Activated CD4-positive, alpha-beta memory T cell treated with anti-CD3 and anti-CD28 coated beads, Interleukin-2, amount 10 ng/mL, durations not matched to agents 7 days and 5 days (primary cell): ENCODE measurements at places on chromosomes 2 and 18. TPM values are rescaled to one million over a fixed set of nuclear protein-coding genes. Genes with fewer than 3 reads are reported as not detected.

DNA sequence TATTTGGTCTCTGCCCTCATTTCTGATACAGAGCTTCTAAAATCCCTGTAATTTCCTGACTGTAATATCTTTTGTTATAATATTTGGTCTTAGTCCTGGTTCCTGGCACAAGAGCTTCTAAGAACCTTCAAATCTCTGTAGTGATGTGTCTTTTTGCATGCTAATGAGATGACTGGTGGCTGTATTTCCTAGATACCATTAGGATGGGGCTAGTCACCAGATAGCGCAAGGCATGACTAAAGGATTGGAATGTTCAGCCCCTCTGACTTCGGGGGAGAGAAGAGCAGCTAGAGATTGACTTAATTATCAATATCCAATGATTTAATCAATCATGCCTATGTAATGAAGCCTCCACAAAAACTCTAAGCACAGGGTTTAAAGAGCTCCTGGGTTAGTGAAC is 620.8 kb upstream of the ACVR2A start:
- DNase-seq, result no peak
- no peak overlapping the region for H3K27ac ChIP-seq
- no peak overlapping the region for H3K4me3 ChIP-seq
- no peaks in the 10 kb centered on the region for H3K4me1 ChIP-seq
- H3K27me3 ChIP-seq, result no peaks in the 10 kb centered on the region

- H3K27ac ChIP-seq, result no peak overlapping the region
- H3K4me1 ChIP-seq, result no peaks in the 10 kb centered on the region
- H3K4me3 ChIP-seq, result no peak overlapping the region
These were observed 342.0 kb downstream of the TXNL1 start for GRCh38 chr18:56296381-56296780.

C18orf54 gene
- total RNA-seq, result 14.5 TPM

DNA sequence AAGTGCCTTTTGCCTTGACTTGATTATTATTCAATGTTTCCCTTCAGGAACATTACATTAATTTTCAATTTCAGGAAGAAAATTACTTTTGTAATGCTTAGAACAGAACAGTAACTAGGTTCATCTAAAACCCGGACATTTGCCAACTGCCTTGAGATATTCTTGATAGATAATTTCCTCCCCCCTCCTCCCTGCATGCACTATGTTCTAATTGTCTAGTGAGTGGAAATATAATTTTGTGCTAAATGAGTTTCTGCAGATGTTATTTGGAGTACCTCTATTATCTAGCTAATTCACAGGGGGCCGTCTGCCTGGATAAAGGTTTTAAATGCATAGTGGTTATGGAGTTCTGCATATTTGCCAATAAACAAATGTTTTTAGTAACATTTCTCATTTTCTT is 200.3 kb upstream of the SLC39A10 start:
- no peak overlapping the region for H3K27ac ChIP-seq
- H3K4me1 ChIP-seq, result peaks cover 17% of the 10 kb centered on the region
- no peak overlapping the region for H3K4me3 ChIP-seq
- DNase-seq, result no peak

- H3K4me1 ChIP-seq, result peaks cover 2% of the 10 kb centered on the region
- H3K27ac ChIP-seq, result no peak overlapping the region
- H3K4me3 ChIP-seq, result no peak overlapping the region
- no peaks in the 10 kb centered on the region for H3K36me3 ChIP-seq
These were observed 12.6 kb upstream of the RAB1A start for GRCh38 chr2:65142515-65142914.

DNA sequence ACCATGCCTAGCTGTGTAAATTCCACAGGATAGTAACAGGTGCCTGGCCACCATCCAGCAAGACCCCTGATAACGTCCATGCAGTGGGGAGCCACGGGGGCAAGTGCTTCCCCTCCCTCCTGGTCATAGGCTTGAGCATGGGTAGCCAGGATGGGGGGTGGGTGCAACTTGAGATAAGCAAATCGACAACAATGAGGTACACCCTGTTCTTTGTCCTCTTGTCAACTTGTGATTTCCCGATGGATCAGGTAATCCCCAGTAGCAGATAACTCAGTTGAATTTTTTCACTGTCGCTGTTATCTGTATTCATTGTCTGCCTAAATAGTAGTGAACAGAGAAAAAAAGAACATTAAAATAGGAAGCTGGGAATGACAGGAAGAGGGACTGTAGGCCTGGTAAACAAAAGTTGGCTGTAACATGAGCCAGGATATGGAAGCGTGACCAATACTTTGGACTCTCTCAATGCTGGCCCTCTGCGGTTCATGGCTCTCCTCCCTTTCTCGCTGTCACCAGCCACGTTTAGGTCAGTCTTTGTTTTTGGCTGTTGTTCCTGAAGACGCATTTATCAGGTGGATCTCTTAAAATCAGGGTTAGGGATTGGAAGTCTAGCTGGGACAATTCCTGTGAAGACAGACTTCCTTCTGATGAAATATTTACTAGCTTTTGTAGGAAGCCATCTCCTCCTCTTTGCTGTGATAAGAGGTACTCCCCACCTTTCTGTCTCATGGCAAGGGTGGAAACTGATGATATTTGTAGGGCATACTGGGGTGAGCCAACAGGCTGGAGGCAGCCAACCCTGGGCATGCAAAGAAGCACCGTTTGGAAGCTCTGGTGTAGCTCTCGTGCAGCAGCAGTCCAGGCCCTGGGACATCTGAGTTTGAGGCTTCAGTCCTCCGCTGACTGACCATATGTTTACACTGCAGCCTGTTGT is 42.4 kb downstream of the TCF7L1 start:
- H3K27me3 ChIP-seq, result peaks cover 7% of the 10 kb centered on the region
- no peak overlapping the region for H3K4me3 ChIP-seq
- H3K27ac ChIP-seq, result no peak overlapping the region
- H3K4me1 ChIP-seq, result peaks cover 11% of the 10 kb centered on the region
- no peak for DNase-seq

GRCh38 chr2:101967826-101968513 is 23.8 kb upstream of the IL1R2 start:
- H3K36me3 ChIP-seq, result peaks cover 3% of the 10 kb centered on the region
- no peak overlapping the region for H3K4me3 ChIP-seq
- no peak for DNase-seq
- no peak overlapping the region for H3K27ac ChIP-seq
- peaks cover 4% of the 10 kb centered on the region for H3K4me1 ChIP-seq

DNA sequence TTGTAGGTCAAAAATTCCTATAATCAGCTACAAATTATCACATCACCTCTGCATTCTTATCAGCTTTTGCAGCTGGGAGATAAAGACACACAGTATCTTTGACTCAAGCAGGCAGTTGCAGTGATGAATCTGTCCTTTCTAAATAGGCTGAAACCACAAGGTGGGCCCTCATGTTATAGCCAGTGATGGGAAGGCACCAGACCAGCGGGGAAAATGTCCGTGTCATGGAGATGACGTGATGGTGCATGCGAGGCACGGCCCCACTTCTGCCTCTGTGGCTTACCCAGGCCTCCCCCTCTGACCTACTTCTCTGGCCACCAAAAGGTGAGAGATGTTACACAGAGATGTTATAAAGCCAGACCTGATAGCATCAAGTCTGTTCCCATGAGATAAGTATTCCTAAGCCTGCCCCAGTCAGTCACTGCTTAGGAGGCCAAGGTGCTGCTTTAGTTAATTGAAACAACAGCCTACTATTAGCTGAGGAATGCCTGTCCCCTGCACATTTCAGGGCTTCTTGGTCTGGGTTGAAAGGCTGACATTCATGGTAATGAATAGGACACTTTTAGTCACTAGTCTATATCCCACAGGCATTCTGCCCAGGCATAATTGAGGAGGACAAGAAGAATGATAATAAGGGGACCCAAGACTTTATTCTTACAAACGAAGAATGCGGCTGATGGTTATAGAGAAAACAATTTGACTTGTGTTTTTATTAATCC is 327.9 kb downstream of the LPIN1 start:
- no peak overlapping the region for H3K4me3 ChIP-seq
- no peaks in the 10 kb centered on the region for H3K4me1 ChIP-seq
- no peak for DNase-seq
- peaks cover 4% of the 10 kb centered on the region for H3K27me3 ChIP-seq

GRCh38 chr2:197920088-197920487 is 115.7 kb downstream of the PLCL1 start:
- no peak overlapping the region for H3K4me3 ChIP-seq
- H3K4me1 ChIP-seq, result no peaks in the 10 kb centered on the region
- H3K27me3 ChIP-seq, result no peaks in the 10 kb centered on the region
- no peak for DNase-seq
- no peak overlapping the region for H3K27ac ChIP-seq

IL1B gene
- total RNA-seq, result 0.48 TPM

- H3K4me1 ChIP-seq, result no peaks in the 10 kb centered on the region
- no peak overlapping the region for H3K4me3 ChIP-seq
These were observed 41.5 kb upstream of the MC4R start for GRCh38 chr18:60413944-60414547.

DNA sequence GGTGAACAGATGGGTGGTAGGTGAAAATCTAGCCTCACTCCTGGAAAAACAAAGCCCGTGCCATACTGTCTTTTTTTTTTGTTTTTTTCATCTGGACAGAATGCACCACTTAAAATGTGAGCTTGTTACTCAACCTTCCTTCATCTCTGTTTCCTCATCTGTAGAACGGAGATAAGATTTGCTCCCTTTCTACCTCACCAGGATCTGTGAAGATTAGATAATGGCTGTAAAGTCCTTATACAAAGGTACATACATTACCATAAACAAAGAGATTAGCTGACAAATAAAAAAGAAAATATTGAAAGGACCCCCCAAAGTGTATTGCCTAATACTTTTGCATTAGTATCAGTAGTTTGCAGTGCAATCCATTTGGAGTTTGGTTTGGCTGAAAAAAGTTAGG is 75.4 kb upstream of the ZEB2 start:
- no peak for DNase-seq
- no peaks in the 10 kb centered on the region for H3K36me3 ChIP-seq
- no peak overlapping the region for H3K27ac ChIP-seq
- H3K4me1 ChIP-seq, result peaks cover 6% of the 10 kb centered on the region
- H3K4me3 ChIP-seq, result no peak overlapping the region

DNA sequence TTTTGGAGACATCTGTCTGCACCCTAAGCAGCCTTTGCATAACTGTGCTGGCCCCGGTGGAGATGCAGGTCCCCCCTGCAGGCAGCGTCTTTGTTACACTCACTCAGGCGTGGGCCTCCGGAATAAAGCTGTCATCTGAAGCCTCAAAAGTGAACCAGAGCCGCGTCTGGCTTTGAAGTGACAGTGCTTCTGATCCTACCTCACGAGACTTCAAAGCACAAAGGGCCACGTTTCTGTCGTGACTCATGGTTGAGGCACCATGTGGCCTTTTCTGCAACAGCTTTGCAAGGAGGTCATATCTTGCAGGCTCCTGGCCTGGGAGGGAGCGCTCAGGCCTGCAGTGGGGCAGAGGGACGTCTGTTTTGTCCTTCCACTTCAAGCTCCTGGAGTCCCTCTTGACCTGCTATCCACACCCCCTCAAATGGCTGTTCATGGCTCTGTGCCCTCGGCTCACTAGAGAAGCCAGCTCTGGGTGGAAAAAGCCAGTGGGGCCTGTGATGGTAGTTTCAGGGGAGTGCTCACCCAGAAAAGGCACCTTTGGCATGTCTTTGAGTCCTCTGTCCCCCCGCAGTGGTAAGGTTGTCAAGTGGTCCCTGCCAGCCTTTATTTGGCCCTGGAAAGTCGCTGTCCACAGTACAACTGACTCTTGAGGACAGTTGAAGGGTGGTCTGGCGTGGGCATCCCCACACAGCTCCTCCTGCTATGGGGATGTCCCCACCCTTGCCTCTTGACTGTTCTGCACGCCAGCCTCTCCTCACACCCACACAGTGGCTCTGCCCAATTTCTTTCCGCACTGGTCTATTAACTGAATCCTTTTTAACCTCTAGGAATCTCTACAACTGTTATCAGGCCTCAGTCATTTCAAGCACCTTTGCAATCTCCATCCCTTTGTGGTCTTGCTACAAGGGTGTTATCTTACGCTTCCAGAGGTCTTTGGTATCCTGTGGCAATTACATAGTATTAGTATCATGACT is 19.3 kb downstream of the GPR55 start:
- H3K36me3 ChIP-seq, result peaks cover 20% of the 10 kb centered on the region
- H3K27ac ChIP-seq, result no peak overlapping the region
- H3K27me3 ChIP-seq, result peaks cover 17% of the 10 kb centered on the region
- peak; percentile 65 for DNase-seq
- H3K4me1 ChIP-seq, result peaks cover 60% of the 10 kb centered on the region

DES gene
- total RNA-seq, result not detected

DNA sequence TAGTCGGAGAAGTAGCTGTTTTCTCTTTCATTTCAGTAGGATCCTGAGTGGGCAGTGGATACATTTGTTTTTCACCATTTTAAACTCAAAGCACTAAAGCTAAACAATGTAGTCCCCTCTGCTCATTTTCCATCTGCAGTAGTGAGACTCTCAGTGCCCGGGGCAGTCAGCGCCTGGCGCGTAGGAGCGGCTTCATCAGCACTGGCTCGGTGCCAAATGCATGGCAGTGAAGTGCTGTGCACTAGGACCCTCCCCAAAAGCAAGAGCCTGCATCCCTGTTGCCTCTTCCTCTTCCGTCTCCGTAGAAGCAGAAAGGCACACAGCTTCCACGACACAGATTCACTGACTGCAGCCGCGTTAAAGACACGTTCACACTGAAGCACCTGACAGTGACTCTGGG is 19.0 kb upstream of the ESPNL start:
- H3K4me3 ChIP-seq, result no peak overlapping the region
- H3K27me3 ChIP-seq, result no peaks in the 10 kb centered on the region
- no peak overlapping the region for H3K27ac ChIP-seq
- DNase-seq, result no peak
- H3K4me1 ChIP-seq, result no peaks in the 10 kb centered on the region

NEU4 gene
- 0.38 TPM for total RNA-seq

DNA sequence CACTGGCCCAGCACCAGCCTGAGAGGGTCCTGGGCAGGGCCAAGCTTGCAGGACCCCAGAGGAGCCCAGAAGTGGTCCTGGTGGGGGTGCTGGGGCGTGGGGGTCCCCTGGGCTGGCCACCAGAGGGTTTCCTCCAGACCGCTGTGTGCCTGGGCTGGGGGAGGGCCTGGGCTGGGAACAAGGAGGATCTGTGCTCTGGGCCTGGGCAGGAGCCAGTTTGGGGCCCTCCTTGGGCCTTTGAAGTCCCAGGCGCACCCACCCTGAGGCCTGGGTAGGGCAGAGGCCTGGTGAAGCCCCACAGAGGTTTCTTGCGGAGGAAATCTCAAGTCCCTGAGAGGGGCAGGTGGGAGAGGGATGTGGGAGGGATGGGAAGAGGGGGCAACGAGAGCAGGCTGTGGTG is 63.4 kb upstream of the GPC1 start:
- no peak for DNase-seq
- H3K4me3 ChIP-seq, result no peak overlapping the region
- H3K27me3 ChIP-seq, result no peaks in the 10 kb centered on the region
- no peaks in the 10 kb centered on the region for H3K36me3 ChIP-seq
